ENCODE measurements at places on chromosomes 5 and 9. TPM values are rescaled to one million over a fixed set of nuclear protein-coding genes. Genes with fewer than 3 reads are reported as not detected.

Gene PCDHGA5
- 2.6 TPM for total RNA-seq

Gene PTBP3
- total RNA-seq: 16.7 TPM

DNA sequence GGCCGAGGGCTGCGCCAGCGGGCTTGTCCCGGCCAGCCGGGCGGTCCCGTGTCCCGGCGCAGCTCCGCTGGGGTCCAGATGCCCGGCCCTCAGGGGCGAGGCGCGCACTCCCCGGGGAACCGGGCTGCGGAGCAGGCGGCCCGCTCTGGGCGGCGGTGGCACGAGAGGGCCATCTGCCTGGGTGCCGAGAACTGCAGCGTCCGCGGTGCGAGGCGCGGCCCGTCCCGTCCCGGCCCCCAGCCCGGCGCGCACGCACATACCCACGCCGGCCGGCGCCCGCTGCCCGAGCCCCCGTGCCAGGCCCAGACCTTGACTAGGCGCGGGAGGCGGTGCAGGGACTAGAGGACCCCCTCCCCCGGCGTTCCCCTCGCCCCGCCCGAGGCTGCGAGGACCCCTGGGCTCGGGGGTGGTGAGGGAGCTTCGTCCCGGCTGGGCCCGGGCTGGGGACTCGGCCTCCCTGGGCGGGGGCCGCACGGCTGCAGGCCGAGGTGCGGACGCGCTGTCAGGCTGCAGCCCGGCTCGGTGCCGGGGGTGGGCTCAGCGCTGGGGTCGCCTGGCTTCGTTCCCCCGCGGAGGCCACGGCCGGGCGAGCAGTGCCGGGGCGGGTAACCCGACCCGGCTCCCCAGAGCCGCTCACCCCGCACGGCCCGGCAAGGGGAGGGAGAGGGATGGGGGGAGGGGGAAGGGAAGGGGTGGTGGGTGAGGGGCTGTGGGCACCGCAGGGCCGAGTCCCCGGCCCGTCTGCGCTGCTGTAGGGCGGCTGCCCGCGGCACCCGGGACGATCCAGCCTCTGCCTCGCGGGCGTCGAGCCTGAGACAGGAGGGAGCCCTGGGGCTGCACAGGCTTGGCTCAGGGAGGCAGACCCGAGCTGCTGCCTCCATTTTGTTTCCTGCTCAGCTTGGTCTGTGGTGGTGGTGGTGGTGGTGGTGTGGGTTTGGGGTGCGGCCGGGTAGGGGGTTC is 1.2 kb upstream of the NSD1 start:
- peaks cover 6% of the 10 kb centered on the region for H3K36me3 ChIP-seq
- peak; percentile 29 for DNase-seq
- H3K27ac ChIP-seq: peak overlapping the region; percentile 22
- peaks cover 13% of the 10 kb centered on the region for H3K4me1 ChIP-seq
- H3K4me3 ChIP-seq: no peak overlapping the region
- H3K27me3 ChIP-seq: no peaks in the 10 kb centered on the region

DNA sequence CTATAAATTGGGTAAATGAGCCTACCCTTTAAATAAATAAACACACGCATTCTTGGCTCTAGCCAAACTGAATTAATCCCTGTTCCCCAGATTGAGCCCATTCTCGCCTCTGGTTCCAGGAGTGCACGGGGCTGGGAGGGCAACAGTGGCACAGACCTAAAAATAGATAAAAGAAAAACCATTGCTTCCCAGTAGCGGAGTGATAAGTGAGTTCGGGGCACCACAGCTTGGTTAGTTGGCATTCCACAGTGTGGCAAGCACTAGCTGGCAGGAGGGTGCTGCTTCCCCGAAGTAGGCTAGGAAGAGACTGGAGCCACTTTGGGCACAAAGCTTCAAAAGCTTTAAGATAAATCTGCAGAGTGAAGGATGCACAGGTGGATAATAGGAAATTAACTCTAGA is 322.2 kb upstream of the SGCD start:
- no peak for DNase-seq
- H3K27ac ChIP-seq: no peak overlapping the region
- H3K27me3 ChIP-seq: no peaks in the 10 kb centered on the region

Measured in fibroblast of lung (primary cell).